ENCODE measurements at places on chromosomes 11 and 22. TPM values are rescaled to one million over a fixed set of nuclear protein-coding genes. Genes with fewer than 3 reads are reported as not detected.

LRRC74B gene
- not detected for total RNA-seq

OR52I2 gene
- not detected for total RNA-seq

CCDC85B gene
- total RNA-seq, result 10.7 TPM

MS4A1 gene
- total RNA-seq, result 0.95 TPM

FIBIN gene
- 4.5 TPM for total RNA-seq

APOL5 gene
- not detected for total RNA-seq

OR8G5 gene
- total RNA-seq, result not detected

GRCh38 chr11:1639102-1639620, 9.6 kb downstream of the KRTAP5-5 start:
- no peak for DNase-seq

DNA sequence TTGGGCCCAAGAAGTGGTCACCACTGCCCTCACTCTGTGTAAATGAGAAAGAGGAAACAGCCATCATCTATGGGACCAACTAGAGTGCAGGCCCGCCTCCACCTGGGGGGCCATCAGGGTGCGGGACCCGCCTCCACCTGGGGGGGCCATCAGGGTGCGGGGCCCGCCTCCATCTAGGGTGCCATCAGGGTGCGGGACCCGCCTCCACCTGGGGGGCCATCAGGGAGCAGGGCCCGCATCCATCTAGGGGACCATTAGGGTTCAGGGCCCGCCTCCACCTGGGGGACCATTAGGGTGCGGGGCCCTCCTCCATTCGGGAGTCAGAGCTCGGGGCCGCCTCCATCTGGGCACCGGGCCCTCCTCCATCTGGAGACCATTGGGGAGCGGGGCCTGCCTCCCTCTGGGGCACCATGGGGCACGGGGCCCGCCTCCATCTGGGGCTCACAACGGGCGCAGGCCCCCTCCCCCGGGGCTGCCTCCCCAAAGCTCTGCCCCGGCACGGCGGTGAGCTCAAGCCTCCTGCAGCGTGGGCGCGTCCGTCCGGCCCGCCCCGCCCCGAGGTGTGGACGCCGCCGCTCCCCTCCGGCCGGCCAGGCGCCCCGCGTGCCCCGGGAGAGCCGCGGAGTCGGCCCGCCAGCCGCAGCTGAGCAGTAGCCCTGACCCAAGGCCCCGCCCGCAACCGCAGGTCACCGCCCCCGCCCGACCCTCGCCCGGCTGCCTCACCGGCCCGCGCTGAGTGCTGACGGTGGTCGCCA, 512 bp downstream of the TOLLIP start:
- peak; percentile 85 for DNase-seq

- no peak for DNase-seq
Measured at GRCh38 chr11:115672999-115673411, 168.8 kb upstream of the CADM1 start.

- DNase-seq, result peak; percentile 83
Measured at GRCh38 chr22:42553475-42554361, at the start of gene SERHL2. Gene SERHL2 (plus strand): TSS chr22:42553956. CDS start chr22:42554021, 65 bp downstream.

- DNase-seq, result peak; percentile 33
Measured at GRCh38 chr11:27427183-27427980, 45.2 kb downstream of the LGR4 start.

- DNase-seq, result no peak
Measured at GRCh38 chr11:111059726-111060125, 185.8 kb upstream of the POU2AF2 start.

DNA sequence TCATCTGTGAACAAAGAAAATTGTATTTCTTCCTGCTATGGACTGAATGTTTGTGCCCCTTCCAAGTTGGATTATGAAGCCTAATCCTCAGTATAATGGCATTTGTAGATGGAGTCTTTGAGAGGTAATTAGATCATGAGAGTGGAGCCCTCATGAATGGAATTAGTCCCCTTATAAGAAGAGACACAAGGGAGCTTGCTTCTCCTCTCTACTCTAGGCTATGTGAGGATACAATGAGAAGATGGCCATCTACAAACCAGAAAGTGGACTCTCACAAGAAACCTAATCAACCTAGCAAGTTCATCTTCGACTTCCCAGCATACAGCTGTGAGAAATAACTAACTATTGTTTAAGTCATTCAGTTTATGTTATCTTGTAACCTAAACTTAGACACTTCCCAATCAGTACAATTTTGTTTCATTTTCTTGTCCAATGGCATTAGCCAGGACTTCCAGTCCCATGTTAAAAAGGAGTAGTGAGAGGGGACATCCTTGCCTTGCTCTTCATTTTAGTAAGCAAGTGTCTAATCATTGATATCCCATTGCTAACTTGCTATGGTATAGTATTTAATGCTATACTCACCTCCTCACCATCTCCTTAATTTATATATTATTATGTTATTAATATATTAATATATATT, 45.7 kb downstream of the PDGFD start:
- DNase-seq, result no peak

GRCh38 chr11:113419454-113420003, 31.9 kb downstream of the ANKK1 start:
- no peak for DNase-seq

GRCh38 chr22:26172389-26172990, 3.2 kb downstream of the SEZ6L start:
- DNase-seq, result peak; percentile 64

- DNase-seq, result no peak
Measured at GRCh38 chr11:123250892-123251656, 56.0 kb upstream of the CLMP start.

- no peak for DNase-seq
Measured at GRCh38 chr11:123841174-123841573, 35.0 kb upstream of the OR6M1 start.

- no peak for DNase-seq
Measured at GRCh38 chr11:128711136-128711535, 17.3 kb downstream of the FLI1 start.

- no peak for DNase-seq
Measured at GRCh38 chr11:121105481-121106195, 4.6 kb downstream of the TECTA start.

DNA sequence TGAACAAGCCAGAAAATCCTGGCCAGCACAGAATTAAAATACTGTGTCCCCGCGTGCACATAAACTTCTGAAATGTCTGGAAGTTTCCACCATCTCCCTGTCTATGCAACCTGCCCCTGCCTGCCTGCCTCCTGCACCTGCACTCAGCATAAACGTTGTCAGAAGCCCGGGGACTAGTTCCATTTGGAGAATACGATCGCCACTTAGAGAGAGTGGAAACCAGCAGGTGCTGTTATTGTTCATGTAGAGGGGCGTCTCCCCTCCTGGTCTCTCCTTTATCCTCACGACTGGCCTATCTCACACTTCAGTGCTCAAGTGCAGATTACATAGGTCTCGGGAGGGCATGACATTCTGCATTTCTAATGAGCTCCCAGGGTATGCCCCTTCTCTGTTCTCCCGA, 35.6 kb downstream of the MPPED1 start:
- DNase-seq, result no peak

DNA sequence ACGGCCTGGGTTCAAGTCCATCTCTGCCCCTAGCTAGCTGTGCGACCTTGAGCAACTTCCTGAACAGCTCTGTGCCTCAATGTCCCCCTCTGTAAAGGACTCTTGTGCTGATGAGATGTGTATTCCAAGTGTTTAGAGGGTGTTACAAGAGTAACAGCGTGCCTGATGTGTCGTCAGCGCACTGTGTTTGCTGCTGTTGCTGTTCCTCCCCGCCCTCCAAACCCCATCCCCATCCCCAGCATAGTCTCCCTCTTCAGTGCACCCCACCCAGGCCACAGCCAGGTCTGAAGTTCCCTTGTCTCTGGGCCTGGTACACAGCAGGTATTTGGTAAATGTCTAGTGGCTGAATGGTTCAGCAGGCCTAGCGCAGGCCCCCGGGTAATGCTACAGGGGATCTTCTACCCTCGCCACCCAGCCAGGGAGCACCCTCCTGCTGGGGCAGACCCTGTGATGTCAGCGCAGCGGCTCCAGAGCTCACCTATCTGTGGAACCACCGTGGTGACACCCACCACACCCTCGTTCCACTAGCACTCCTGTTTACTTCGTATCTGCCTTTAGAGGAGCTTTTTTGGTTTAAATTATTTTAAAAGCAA, 10.3 kb downstream of the CBX7 start:
- no peak for DNase-seq

- no peak for DNase-seq
Measured at GRCh38 chr11:112318184-112318591, 57.5 kb upstream of the PLET1 start.

DNA sequence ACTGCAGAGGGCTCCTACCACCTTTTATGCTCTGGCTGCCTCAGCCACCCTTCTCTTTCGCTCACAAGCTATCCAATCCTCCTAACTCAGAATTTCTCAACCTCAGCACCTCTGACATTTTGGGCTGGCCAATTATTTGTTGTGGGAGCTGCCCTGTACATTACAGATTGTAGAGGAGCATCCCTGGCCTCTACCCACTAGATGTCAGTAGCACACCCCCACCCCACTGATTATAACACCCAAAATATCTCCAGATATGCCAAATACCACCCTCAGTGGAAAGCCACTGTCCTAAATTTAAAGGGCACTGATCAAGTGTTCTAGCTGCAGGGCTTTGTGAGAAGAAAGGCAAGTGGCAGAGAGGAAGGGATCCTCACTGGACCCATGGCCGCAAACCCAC, 443.1 kb downstream of the SOX6 start:
- DNase-seq, result no peak

DNA sequence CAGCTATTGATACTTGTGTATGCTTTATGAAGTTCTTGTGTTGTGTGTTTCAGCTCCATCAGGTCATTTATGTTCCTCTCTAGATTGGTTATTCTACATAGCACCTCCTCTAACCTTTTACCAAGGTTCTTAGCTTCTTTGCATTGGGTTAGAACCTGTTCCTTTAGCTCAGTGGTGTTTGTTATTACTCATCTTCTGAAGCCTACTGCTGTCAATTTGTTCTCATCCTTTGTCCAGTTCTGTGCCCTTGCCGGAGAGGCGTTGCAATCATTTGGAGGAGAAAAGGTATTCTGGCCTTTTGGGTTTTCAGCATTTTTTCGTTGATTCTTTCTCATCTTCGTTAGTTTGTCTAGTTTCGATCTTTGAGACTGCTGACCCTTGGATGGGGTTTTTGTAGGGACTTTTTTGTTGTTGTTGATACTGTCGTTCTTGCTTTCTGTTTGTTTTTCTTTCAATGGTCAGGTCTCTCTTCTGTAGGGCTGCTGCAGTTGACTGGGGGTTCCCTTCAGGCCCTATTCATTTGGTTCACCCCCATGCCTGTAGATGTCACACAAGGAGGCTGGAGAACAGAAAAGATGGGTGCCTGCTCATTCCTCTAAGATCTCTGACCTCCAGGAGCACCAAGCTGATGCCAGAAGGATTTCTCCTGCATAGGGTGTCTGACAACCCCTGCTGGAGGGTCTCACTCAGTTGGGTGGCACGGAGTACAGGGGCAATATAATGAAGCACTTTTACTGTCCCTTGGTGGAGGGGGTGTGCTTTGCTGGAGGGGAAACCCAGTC, 35.9 kb upstream of the MUC15 start:
- DNase-seq, result no peak

GRCh38 chr22:24831687-24832086, 25.7 kb downstream of the SGSM1 start:
- no peak for DNase-seq

DNA sequence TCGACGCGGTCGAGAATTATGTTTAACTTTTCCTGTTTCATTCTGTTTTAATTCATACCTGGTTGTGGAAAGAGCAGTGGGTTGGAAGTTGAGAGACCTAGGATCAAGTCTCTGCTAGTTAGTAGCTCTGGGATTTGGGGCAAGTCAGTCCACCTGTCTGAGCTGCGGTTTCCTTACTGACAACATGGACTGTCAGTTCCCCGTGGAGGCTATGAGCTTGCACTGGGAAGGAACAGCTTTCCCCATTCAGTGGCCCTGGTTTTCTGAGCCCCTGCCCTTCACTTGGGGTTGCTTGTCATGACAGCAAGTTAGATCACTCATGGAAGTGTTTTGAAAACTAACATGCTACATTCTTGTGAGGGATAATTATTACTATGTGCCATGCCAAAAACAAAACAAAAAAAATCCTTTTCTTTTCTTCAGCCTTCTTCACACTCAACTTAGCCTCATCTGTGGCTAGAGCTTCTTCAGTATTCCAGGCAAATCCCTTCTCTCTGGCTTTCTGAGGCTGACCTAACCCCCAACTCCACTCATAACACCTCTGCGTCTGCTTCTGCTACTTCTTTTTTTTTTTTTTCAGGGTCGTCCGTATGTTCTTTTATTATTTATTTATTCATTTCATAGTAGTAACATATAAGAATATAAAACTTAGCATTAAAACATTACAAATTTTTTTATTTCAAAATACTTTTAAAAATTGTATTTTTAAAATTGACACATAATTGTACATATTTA, 43.0 kb upstream of the ZBED5 start:
- DNase-seq, result no peak

- DNase-seq, result no peak
Measured at GRCh38 chr11:94834911-94835593, 66.9 kb downstream of the AMOTL1 start.

GRCh38 chr11:77175869-77176539, 48.0 kb downstream of the MYO7A start:
- DNase-seq, result peak; percentile 38

- DNase-seq, result no peak
Measured at GRCh38 chr11:63641727-63642126, 27.5 kb upstream of the PLAAT3 start.

DNA sequence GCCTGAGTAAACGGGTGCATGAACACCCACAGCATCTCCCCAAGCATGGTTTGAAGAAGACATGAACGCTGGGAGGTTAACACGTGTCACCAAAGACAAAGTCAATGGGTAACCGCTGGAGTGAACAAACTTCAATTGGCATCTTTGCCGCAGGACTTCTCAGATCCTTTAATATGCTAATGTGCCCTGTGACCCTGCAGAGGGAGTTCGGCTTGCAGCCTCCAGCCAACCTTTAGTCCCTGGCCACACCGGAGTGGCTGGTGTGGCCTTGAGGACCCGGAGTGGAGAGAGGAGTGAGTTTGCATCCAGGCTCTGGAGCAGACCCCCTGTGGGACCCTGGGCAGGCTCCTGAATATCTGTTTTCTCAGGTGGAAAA, 57.0 kb downstream of the FLRT1 start:
- no peak for DNase-seq

DNA sequence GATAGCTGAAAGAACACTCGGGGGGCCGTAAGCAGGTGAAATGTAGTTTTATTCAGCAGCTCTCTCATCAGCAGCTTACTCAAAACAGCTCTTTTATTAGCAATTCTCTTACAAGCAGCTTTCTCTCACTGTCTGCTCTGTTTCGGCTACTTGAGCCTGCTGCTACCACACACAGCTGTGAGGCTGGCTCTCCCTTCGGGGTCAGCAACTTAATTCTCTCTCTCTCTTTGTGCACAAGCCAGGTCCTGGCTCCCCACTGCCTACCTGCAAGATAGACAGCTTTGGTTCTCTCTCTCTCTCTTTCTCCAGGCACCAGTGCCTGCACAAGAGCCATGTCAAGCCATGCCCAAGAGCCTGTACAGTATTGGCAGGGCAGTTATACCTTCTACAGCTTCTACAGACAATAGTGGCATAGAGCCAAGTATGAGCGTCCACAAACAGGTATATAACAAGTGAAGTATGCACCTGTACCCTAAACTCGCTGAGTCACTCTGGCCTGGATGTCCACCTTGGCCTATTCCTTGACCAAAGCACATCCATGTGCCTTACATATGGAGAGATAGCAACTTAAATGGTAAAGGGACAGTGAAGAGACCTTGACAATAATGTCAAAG, 110.8 kb downstream of the MTNR1B start:
- DNase-seq, result no peak
